Kidney tubule cell (primary cell): ENCODE measurements at places on chromosomes 2 and 18.

- DNase-seq: no peak
Measured at GRCh38 chr2:16261071-16261470, 320.7 kb downstream of the MYCN start.

- no peak for DNase-seq
Measured at GRCh38 chr2:173278794-173279526, 75.7 kb upstream of the CDCA7 start.

DNA sequence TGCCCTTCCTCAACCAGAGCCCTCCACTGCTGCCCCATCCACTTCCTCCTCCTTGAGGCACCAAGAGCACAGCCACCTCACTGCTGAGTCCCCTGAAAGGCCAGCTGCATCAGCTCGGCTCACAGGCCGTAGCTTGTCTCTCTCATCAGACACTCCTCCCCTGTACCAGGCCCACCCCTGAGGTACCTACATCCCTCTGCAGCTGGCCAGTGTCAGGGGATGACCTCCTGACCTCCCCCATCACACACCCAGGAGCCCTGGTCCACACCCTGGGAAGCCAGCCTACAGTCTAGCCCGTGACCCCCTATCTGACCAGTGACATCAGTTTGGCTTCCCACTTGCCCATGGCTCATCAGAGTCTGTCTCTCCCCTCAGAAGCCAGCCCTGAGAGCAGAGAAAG lies 205.6 kb downstream of the TNS1 start:
- no peak for DNase-seq

GRCh38 chr2:42566025-42566424 lies 2.4 kb upstream of the MTA3 start:
- no peak for DNase-seq
